ENCODE measurements at places on chromosomes 3 and 15. TPM values are rescaled to one million over a fixed set of nuclear protein-coding genes. Genes with fewer than 3 reads are reported as not detected.

- no peak for DNase-seq
These were observed 23.3 kb downstream of the IL17RD start for GRCh38 chr3:57141719-57142410.

DNA sequence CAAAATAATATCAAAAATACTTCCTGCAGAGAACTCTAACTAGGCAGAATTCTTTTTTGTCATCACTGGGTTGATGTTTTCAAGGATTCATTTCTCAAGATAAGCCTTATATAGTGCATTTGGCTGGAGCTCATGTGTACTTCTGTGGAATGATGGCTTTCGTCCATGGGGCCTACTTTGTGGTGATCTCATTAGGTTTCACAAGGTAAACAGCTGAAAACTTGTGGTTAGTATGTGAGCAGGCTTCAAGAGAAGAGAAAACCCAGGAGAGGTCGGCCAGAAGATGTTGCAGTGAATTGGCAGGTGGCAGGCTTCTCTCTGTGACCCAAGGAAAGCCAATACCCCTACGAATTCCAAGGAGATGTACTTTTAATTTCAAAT lies 121.4 kb upstream of the PHLDB2 start:
- DNase-seq = peak; percentile 89

DNA sequence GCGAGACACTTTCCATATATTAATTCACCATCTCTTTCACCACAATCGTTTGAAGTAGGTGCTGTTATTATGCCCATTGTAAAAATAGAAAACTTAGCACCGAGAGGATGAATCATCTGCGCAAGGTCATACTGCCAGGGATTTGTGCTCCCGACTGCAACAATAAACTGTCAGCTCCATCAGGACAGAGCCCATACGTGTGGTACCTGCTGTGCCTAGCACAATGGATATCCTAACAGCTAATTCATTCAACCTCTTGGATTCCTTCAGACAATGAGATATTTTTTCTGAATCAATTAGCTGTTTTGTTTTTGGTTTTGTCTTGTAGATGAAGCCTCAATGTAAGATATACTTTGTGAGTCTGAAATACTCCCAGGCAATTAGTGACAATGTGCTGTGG lies 32.3 kb upstream of the PROK2 start:
- no peak for DNase-seq

DNA sequence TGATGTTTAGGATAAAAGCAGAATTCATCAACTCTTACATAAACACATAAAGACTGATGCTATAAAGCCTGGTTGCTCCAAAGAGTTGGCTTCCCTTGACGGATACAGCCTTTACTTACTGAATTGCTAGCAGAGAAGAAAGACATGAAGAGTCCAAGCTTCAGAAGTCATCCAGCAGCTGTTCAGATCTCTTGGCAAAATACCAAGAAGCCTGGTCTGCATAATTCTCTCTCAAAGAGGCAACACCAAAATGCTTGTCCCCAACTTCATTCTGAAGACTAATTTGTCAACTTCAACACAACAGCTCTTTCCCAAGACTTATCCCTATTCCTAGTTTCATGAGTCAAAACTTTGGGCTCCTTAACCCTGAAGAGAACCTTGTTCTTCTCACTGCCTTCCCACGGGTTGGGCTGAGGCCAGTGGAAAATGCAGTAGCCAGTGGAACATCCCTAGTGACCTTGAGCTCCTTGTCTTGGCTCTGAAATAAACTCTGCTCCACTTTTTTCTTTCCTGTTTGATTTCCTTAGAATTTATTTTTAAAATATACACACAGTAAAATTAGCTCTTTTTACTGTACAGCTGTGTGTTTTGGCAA lies 119.2 kb upstream of the THBS1 start:
- no peak for DNase-seq

GRCh38 chr3:189269365-189269764 lies 97.6 kb downstream of the TPRG1 start:
- peak; percentile 67 for DNase-seq

DNA sequence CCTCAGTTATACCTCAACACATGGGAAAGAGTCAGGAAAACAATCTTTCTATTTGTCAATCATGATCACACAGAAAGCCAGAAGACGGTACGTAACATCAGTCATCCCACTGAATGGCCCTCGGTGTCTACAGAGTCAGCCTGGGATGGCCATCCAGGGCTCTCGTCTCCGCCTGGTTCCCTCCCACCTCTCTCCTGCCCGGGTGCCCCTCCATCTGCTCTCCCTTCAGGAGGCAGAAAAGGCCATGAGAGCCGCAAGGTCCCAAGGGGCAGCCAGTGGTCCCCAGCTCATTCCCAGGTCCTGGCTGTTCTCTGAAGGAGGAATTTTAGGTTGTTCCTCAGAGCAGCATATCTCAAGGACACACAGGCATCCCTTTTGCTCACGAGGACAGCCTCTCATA lies 4.4 kb upstream of the LRRC15 start:
- no peak for DNase-seq

DNA sequence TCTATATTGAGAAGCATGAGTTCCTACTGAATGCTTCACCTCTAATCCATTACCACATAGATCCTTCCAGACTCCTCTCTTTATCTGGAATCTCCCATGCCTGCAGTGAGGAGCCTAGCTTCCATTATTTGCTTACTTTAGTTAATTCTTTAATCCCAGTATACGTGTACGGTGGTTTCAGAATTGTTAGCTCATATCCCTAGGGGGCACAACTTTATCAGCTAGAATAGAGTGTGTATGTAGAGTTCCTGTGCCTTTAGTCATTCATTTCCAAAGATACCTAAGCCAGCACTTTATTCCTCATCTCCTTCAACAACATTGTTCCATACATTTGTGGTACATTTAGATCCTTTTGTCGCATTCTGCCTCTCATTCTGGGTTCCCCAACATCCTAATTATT lies 226.0 kb downstream of the TJP1 start:
- DNase-seq = peak; percentile 7

DUOX2 gene
- 0.30 TPM for total RNA-seq

Measured in MCF 10A (cell line).